ENCODE measurements at places on chromosomes 13 and 19.

DNA sequence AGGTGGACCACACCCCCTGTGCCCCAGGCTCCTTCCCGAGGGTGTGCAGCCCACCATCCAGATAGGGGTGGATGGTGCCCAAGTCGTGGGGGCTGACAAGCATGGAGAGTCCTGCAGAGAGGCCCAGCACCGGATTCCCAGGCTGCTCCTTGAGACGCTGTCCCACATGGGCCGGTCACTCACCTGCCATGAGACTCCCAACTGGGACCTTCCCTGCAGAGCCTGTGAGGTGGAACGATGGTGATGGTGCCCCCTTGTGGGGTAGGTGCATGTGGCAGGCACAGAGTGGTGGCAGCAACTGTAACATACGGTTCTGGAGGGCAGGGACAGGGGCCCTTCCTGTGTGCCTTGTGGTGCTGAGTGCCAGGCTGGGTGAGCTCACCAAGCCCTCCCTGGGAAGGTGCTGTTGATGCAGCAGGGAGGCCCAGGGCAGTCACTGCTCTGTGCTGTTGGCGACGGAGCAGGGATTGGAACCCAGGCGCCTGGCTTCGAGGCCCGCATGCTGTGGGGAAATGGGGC lies 33.1 kb downstream of the PPP1R37 start:
- peak; percentile 95 for DNase-seq

GRCh38 chr19:12202250-12202649 lies 39.4 kb downstream of the ZNF136 start:
- DNase-seq, result no peak

GRCh38 chr13:101985321-101985720 lies 416.5 kb downstream of the FGF14 start:
- DNase-seq, result no peak

DNA sequence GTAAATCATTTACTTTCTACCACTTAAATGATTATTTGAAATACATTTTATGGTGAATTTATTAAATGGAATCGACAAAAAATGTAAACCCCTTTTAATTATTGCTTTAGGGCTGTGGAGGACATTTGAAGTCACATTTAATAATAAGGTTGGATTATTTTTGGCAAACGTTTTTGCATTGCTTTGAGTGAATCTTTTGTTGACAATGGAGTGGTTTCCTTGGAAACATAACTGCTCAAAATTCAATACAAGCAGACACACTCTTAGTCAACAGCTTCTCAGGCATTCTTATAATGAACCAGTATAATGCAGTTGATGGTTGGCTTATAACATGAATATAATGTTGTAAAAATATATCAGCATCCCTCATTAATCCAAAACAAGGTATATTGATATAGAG lies 104.7 kb downstream of the DCLK1 start:
- no peak for DNase-seq

DNA sequence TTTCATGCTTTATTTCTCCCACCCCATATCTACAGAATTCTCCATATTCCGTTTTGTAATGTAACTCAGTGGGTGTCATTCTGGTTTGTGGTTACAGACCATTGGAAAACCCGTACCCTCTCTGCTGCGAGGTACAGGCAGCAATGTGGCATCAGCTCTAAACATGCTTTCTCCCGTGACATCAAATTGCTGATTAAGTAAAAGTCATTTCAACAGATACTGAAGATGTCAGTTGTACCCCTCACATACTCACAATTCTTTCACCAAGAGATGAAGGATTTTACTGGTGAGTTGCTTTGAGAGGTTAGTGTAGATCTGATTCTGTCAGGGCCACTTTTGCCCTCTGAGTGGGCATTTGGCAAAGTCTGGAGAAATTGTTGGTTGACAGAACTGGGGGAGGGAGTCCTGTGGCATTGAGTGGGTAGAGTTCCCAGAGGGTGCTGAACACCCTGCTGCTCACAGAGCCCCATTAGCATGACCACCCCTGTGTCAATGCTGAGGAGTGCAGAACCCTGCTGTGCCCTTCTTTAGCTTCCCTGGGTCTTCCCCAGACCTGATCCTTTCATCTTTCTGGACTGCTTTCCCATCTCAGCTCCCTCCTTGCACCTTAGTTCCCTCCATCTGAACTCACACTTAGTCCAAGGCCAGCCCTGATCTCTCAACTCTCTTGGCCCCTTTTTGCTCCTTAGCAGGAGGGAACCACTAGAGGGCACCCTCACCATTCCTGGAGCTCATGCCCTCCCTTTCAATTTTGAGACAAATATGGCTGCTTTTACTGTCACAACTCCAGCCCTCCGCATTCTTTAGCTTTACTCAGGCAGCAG lies 39.9 kb upstream of the CEACAM8 start:
- DNase-seq, result peak; percentile 87

DNA sequence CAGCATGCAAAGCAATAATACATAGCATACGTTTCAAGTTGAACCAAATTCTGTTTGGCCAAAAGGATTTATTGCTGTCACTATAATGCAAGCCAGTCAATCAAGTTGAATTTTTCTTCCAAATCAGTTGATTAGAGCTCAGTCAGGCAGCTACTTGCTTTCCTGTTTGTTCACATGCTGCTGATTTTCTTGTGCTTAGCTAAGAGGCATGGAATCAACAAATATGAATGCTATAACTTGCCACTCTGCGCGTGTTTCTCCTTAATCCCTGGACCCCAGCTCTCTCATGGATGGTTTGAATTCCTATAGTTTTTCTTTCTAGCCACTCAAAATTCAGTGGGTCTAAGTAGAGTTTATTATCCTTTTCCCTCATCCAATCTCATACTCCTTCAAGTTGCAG lies 311.3 kb downstream of the KLF5 start:
- peak; percentile 39 for DNase-seq

DNA sequence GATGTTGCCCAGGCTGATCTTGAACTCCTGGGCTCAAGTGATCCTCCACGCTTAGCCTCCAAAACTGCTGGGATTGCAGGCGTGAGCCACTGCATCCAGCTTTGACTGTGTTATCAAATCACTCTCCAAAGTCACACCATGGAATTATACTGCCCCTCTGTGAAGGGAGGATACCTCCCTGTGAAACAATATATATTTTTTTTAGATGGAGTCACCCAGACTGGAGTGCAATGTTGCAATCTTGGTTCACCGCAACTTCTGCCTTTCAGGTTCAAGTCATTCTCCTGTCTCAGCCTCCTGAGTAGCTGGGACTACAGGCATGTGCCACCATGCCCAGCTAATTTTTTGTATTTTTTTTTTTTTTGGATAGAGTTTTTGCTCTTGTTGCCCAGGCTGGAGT lies 7.7 kb downstream of the TYK2 start:
- DNase-seq, result no peak

GRCh38 chr13:21734961-21735360 lies 64.1 kb downstream of the FGF9 start:
- DNase-seq, result no peak

All from osteoblast (primary cell).